ENCODE measurements at places on chromosomes 5 and 9.
A peak's percentile ranks its signal among the peaks of the same experiment; 100 is the strongest.

GRCh38 chr5:82448374-82448773 lies 170.2 kb upstream of the RPS23 start:
- DNase-seq, result no peak

DNA sequence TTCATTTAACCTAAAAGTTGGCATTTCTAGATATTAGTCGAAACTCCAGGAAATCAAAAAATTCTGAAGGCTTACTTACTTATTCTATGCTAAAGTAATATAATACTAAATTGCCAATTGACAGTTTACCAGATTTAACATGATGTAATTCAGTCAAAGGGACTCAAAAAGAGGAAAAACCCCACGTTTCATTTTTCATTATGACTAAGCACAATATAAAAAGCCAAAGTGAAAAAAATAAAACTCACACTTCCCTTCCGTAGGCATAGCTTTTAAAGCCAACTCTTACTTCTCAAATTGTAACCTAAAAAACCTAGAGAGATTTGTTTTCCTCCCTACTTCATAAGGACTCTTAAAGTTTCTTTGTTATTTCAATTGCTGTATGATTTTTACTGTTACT lies 146.6 kb downstream of the RAPGEF6 start:
- DNase-seq, result no peak

- DNase-seq, result no peak
These were observed 2.8 kb upstream of the IL33 start for GRCh38 chr9:6212722-6213375.

DNA sequence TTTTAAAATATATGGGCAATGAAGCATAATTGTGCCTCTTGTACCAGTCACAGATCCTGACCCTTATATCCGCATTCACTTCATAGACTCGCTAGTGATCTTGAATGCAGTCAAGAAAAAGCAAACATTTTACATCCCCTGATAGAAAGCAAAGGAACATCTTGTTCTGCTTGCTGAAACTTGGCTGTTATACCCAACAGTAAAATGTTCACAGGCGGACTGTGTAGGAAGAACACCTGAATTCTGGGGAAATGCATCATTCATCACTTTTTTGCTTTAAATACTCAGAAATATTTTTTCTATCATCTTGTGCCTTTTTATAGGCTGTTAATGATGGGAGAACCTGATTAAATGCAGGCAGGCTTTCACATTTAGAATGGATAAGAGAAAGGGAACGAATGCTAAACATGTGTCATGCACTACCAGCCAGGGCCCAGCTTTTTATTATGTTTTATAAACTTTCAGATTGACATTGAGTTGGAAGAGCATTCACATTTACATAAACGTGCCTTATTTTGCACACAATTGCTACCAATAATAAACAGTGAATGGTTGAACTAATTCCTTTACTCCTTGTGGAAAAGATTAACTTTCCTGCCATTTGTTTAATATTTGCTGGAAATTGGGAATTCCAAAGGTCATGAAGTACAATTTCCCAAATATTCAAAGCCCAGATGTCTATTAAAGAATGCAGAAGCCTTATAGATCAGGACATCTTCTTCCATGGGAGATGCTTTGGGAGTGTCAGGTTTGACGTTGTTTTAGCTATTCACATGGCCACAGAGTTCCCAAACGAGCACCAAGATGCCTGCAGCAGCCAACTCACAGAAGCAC lies 756.2 kb downstream of the TLE1 start:
- DNase-seq, result no peak

GRCh38 chr5:8050616-8051175 lies 181.7 kb downstream of the MTRR start:
- no peak for DNase-seq

DNA sequence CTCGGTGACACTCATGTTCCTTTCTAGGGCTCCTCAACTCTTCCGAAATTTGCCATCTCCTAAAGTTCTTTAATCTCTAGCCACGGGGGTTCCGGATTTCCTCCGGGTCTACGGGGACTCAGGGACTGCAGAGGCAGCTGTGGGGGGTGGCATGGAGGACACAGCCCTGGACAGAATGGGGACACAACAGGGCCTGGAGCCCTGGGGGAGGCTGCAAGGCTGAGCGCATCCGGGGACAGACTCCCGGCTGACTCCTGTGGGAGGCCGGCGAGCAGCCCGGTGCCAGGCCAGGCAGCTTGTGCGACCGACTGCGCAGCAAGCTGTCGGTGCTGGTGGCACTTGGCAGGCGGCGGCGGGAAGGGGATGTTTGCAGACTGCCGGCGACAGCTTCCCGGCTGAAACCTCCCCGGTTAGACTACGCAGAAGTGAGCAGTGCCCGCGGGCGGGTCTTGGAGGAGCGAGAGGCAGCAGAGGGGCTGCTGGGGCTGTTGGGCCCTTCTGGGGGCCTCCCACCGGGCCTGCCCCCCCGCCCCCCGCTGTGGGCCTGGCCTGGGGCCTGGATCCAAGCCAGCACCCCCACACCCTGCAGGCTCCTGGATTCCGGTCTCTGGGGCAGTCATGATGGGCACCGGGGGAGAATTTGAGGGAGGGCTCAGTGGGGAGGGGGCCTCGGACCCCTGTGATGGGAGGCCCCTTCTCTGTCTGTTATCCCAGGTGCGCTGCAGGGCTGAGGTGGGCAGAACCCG lies 28.7 kb upstream of the UBAC1 start:
- peak; percentile 18 for DNase-seq

DNA sequence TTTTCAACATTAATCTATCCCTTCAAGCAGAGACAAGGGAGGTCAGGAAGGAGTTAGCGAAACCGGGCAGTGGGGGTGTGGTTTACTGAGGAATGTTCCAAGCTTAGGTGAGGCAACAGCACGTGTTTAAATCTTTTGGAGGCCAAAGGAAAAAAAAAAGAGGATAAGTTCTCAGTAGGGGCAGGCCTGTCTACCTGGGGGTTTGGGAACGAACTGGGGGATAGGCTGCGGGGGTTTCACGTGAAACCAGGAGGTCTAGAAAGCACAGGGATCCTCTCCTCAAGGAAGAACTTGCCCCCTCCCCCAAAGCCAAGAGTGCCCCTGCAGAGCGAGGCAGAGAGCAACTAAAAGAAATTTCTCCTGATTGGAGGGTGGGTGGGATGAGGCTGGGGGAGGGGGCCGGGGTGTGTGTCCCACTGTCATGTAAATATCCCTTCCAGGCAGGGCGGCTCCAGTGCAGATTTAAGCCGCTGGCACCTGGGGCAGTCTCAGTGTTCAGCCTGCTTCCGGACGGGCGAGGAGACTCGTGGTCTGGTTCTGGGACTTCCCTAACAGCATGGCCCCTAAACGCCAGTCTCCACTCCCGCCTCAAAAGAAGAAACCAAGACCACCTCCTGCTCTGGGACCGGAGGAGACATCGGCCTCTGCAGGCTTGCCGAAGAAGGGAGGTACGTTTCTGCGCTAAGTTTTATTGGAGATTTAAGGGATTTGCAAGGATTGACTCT lies 5.5 kb upstream of the SET start:
- DNase-seq, result peak; percentile 31

GRCh38 chr9:137045294-137046087 lies 486 bp downstream of the NPDC1 start:
- DNase-seq, result no peak

GRCh38 chr9:13450723-13451122 lies 171.2 kb upstream of the MPDZ start:
- no peak for DNase-seq

DNA sequence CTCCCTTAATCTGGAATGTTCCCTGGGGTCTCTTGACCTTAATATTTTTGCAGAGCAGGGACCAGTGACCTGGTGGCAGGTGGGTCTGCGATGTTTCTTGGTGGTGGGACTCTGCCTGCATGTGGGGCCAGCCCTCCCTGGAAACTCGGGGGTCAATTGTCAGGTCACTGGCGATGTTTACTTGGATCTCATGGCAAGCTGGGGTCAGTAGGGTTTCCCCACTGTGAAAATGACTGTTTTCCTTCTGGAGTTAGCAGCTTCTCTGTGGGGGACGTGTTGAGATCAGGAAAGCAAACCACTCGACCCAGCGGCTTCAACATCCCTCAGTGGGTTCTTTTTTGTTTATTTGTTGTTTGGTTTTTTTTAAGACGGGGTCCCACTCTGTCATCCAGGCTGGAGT lies 73.9 kb downstream of the KCNT1 start:
- no peak for DNase-seq

DNA sequence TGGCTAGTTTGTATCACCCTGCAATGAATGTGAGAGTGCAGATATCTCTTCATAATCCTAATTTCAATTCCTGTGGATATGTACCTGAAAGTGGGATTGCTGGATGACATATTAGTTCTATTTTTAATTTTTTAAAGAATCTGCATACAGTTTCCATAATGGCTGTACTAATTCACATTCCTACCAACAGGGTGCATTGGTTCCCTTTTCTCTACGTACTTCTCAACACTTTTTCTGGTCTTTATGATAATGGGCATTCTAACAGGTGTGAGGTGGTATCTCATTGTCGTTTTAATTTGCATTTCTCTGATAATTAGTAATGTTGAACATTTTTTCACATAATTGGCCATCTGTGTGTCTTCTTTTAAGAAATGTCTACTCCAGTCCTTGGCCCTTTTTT lies 927.5 kb downstream of the DTWD2 start:
- DNase-seq, result no peak

DNA sequence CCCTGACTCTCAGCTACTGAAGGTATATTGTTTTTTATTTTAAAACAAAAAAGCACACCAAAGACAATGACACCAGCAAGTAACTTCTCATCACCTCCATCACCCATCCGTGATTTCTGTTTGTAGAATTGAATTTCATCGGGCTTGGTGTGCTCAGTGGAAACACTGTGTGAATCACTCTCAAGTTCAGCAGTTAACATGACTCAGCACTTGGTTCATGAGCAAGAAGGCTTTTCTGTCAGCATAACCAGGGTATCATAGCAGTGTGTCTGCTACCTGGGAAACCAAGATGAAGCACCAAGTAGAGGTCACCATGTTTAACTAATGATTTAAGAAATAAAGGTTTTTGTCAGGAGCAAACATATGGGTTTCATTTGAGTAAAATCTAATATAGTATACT lies 123.7 kb downstream of the INSYN2B start:
- DNase-seq, result no peak

DNA sequence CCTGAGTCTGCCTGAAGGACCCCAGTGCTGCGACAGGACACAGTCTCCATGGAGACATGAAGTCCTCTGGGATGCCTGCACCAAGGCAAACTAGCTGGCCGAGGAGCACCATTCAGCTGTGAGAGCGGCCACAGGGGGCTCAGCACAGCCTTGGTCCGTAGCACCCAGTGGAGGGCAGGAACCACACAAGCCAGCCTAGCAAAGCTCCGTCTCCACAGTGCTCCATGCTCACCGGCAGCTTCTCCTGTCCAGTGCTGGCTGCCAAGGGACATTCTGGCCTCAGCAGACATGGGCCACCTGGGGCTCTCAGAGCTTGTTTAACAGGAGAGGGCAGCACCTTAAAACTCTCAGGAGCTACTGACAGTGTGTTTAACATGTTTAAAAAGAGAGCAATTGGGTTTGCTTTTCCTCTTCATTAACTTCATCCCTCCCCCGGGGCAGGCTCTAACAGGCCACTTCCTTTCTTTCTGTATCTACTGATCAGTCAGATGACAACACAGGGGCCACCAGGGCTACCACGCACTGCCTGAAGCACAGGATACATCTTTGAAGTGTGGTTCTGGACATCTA lies 57.0 kb downstream of the SECISBP2 start:
- DNase-seq, result no peak

DNA sequence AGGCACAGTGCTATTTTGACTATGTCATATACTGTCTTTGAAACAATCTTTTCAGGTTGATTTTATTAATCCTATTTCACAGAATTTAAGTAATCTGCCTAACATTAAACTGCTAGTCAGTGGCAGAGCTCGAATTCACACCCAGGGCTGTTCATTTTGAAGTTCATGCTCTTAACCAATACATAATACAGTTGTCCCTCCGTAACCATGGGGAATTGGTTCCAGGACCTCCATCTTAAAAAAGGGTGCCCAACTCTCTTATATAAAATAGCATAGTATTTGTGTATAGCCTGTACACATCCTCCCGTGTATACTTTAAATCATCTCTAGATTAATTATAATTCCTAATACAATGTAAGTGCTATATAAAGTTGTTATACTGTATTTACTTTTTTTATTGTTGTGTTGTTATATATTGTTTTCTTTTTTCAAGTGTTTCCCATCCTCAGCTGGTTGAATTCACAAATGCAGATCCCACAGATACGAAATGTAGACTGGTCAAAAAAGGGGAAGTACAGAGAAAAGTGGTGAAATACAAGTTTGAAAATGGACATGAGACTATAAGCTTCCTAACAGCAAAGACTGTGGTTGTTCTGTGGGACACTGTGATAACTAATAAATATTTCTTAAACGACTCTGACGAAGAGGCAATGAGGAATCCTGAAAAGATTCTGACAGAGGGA lies 18.3 kb downstream of the RFX3 start:
- no peak for DNase-seq

- DNase-seq, result no peak
These were observed 145.7 kb upstream of the DAB2 start for GRCh38 chr5:39570403-39571027.

DNA sequence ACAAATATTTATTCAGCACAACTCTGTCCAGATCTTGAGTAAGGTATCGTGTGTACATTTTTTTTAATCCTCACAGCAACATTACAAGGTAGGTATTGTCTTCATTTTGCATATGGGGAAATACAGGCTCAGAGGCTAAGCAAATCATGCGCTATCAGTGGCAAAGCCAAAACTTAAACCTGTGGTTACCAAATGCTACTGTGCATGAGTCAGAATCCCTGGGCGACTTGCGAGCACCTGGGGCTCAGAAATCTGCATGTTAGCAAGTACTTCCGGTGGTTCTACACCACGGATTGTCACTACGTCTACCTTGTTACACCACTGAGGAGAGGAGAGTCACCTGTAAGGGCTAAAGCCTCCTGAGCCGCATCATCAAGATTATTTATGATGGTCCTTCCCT lies 21.3 kb downstream of the C5orf58 start:
- peak; percentile 75 for DNase-seq

DNA sequence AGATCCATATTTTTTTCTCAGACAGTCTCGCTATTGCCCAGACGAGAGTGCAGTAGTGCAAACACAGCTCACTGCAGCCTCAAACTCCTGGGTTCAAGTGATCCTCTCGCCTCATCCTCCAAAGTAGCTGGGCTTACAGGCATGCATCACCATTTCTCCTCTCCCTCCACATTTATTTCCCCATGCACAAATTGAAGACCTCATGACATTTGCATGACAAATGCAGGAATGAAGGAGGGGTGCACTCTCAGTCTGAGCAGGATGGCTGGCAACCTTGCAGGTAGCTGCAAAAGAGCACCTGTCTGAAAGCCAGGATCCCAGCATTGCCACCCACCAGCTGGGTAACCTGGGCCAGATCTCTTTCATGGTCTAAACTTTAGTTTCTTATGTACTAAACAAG lies 111.2 kb downstream of the SH3TC2 start:
- no peak for DNase-seq
